ENCODE measurements at places on chromosomes 1 and 21.

DNA sequence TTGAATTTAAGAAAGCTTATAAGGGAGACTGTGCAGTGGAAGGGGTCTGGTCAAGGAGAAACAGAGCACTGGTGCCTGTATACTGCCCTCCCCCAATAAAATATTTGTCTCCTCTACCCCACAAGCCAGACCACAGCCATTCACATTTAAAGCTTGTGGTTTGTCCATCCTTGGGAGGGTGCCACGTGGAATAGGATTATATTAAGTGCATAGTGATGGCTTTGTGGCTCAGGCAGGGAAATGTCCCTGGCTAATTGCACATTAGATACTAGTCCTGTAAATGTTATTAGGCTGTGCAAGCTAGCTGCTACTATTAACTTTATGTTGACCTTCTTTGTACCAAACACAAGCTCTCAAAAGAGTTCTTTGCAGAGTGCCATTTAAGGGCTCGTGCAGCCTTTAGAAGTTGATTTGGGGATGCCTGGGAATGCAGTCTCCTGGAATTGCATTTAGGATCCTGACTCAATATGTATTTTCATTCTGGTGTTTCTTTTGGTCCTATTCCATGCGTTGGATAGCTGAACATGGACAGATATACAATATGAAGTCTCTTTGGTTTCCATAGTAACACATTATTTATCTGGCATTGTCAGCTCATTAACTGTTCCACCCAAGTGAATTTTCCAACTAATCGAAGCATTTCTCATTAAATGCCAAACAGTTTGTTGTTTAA is 210.6 kb downstream of the ROR1 start:
- DNase-seq = no peak

DNA sequence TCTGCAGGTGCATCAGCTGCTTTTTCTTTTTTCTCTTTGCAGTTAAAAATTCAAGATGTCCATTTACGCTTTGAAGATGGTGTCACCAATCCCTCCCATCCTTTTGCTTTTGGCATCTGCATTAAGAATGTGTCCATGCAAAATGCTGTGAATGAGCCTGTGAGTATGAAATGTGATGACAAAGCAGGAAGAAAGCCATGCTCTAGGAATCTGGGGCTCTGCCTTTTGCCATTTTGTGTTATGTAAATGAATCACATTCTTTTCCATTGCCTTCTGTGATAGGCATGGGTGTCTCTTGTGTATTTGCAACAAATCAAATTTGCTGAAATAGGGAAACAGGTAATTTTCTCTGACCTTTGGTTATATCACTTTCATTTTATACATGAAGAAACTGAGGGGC is 19.4 kb downstream of the VPS13D start:
- DNase-seq = no peak

DNA sequence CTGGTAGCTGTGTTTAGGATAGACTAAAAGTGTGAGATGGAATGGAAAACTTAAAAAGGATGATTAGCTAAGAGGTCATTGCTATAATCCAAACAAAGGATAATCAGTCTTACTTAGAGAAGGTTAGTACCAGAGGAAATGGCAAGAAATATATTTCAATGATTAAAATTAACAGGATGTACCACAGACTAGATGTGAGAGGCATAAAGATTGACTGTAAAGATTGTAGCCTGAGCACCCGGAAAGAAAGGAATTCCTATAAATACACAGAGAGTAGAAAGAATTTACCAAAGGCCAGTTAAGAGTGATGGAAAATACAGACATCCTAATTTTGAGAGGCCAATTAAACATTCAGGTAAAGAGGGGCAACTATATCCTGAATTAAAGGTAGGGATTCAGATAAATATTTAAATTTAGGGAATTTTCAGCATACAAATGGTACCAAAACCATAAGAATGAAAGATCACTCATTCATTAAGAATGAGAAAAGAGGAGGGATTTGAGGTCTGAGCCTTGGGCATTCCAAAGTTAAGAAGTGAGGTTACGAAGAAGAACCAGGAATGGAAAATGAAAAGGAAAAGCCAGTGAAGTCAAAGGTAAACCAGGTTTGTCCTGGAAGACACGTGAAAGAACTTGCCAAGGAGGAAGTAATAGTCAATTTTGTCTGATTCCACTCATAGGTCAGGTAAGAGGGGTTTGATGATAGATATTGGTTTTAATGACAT is 46.4 kb upstream of the RGS1 start:
- DNase-seq = no peak

DNA sequence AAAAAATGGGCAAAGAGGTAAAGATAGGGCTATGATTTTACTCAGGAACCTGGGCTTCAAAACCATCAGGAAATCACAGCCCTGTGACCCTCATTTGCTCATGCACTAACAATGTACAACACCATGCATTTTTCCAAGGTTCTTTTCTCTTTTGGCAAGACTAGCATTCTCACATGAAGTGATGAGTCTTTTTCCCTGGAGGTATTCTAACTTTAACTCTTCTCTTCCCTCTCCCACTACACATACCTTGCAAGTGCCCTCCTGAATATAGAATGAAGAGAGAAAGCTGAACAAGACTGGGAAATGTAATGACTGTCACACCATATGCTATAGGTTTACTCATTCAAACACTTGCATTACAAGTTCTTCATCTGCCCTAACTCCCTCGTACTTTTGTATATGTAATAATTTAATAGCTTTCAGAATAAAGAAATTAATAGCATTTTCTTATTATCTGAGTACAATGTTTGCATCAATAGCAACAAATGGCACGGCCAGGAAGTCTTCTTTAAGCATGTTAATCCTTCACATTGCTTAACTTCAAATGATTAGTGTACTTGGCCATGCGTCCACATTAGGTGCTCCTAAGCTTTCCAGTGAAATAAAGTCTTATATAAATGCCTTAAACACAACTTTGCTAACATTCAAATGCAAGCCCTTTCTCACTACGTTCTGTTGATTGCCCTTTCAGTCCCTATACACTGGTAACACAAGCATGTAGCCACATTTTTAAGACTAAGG is 1.8 kb downstream of the NIBAN1 start:
- no peak for DNase-seq

DNA sequence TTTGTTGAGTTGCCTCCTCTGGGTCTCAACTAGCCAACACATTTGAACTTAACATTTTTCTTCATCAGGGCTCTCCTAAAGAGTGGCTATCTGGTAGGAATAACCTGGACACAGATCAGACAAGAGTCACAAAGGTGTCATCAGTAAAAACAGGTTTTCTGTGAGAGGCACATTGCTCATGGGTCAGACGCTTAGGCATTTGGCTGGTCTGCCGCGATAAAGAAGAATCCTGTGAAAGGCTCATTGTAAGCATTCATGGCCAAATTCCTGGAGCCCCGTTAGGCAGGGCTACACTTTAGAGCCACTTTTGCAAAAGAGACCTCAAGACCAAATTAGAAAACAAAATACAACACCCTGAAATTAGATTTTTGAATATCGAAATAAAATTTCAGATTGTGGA is 64.2 kb upstream of the PDE4B start:
- no peak for DNase-seq

DNA sequence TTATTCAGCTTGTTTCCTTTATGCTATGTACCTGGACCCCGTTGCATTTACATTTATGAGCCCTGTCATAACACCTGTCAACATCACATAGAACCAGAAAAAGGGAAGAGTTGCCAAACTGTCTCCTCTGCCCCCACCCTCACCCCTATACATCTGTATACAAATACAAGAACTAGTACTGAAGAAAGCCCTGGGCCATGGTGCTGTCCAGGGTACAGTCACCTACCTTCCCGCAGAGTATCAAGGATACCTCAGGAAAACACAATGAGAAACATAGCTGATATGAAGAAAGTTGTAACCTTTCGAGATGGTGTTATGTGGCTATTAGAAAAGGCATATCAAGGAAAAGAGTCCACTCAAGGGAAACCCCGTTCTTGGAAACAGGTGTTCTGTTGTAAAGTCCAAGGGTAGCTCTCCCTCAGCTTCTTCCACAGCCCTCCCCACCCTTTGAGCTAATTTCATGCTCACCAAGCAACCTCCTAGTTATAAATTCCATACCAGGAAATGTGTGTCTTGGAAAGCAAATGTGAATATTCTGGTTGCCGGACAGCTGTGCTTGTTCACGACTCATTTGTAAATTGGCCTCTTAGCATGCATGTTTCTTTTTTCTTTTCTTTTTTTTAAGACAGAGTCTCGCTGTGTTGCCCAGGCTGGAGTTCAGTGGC is 16.7 kb upstream of the AVPR1B start:
- DNase-seq = no peak

- no peak for DNase-seq
These were observed 7.8 kb upstream of the SERBP1 start for GRCh38 chr1:67437961-67438360.

DNA sequence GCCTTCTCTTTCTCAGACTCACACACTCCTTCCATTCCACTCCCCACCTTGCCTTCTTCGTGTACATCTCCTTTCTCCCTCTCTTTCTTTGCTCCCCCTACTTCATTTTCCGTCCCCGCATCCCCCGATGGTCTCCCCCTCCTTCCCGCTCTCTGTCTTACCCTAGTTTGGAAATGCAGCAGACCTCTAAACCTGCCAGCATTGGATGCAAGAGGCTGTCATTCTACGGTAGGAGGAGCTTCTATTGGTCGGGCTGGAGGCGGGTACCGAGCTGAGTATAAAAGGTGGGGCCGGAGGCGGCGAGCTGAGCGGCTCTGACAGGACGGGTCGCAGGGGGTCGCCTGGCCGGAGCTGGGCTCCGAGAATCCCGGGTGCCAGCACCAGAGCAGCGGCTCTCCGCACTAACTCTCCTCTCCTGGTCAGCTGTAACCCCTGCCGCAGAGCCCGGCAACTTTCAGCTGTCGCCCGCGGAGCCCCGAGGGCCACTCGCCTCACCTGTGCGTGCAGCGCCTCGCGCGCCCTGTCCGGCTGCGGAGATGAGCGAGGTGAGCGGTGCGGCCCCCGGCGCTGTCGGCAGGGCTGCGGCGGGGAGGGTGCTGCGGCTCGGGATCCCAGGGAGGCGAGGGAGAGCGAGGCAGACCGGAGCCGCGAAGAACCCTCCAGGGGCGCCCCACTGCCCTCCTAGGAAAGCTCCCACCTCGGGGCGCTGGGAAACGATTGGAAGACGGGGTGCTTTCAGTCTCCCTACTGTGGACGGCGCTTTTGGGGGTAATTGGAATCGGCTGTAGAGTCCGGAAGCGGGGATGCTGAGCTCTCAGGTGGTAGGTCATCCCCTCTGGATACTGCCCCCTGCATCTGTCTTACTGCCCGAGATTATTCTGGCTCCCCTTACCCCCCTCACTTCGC is at the start of gene PCP4L1:
Gene PCP4L1 (plus strand): TSS at position 307 of the 906 bp plus-strand sequence. CDS start 230 bp downstream, at position 537.
- no peak for DNase-seq

DNA sequence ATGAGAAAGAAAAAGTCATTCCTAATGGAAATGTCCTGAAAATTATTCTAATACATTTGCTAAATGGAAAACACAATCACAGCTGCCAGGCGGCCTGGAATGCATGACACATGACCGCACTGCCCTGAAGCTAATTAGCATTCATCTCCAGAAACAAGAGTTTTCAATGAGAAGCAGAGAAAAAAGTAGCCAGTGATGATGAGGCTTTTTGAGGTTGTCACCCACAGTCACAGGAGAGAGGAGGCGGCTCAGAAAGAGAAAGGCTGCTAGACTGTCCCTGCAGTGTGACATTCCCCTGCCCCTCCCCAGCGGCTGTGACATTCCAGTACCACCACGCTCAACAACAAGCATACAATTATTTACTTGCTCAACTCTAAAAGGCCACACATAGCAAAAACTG is 122.9 kb upstream of the KRTAP19-8 start:
- DNase-seq = no peak

Measured in NCI-H1092 treated with DMSO at 0.1 percent for 48 hours (cell line).